Smooth muscle cell of the pulmonary artery (primary cell): ENCODE measurements at places on chromosomes 1 and 21. TPM values are rescaled to one million over a fixed set of nuclear protein-coding genes. Genes with fewer than 3 reads are reported as not detected.

OR6K3 gene
- not detected in 2 replicates for total RNA-seq

CRYBG2 gene
- total RNA-seq: not detected in 2 replicates

DMBX1 gene
- total RNA-seq: not detected in 2 replicates

EDN2 gene
- not detected in 2 replicates for total RNA-seq

LCE3D gene
- not detected in 2 replicates for total RNA-seq

FNDC10 gene
- 3.6 and 8.2 TPM in 2 replicates for total RNA-seq

RCC1 gene
- total RNA-seq: 45.9 and 47.2 TPM in 2 replicates

IFI44 gene
- total RNA-seq: 7.1 and 12.1 TPM in 2 replicates

TNNI3K gene
- total RNA-seq: not detected in 2 replicates

BATF3 gene
- total RNA-seq: 1.8 and 3.4 TPM in 2 replicates

SLC1A7 gene
- 0.52 and 1.1 TPM in 2 replicates for total RNA-seq

KLF17 gene
- total RNA-seq: 0.13 TPM in 2 replicates

MMEL1 gene
- 0.39 TPM in 1 of 2 replicates, not detected in the other for total RNA-seq

CD5L gene
- not detected in 2 replicates for total RNA-seq

COL16A1 gene
- 90.8 and 97.8 TPM in 2 replicates for total RNA-seq

MROH9 gene
- 0.07 and 0.39 TPM in 2 replicates for total RNA-seq

CFAP74 gene
- not detected in 2 replicates for total RNA-seq

KIF14 gene
- total RNA-seq: 1.3 and 3.5 TPM in 2 replicates

FHL3 gene
- 24.6 and 26.9 TPM in 2 replicates for total RNA-seq

HCRTR1 gene
- not detected in 2 replicates for total RNA-seq

MYOG gene
- total RNA-seq: not detected in 2 replicates

PTCH2 gene
- total RNA-seq: 0.26 and 0.33 TPM in 2 replicates

ACOT11 gene
- 3.6 and 3.8 TPM in 2 replicates for total RNA-seq

SLC45A1 gene
- 4.2 and 5.6 TPM in 2 replicates for total RNA-seq

DENND4B gene
- total RNA-seq: 18.7 and 28.8 TPM in 2 replicates

NUCKS1 gene
- 92.4 and 143 TPM in 2 replicates for total RNA-seq

CD1E gene
- not detected in 2 replicates for total RNA-seq

BRDT gene
- not detected in 2 replicates for total RNA-seq

SLC44A5 gene
- 0.85 and 2.2 TPM in 2 replicates for total RNA-seq

RHD gene
- not detected in 2 replicates for total RNA-seq

ANKRD65 gene
- total RNA-seq: 0.17 and 0.39 TPM in 2 replicates

NUF2 gene
- total RNA-seq: 2.4 and 7.0 TPM in 2 replicates

WDR64 gene
- not detected in 2 replicates for total RNA-seq

CCDC17 gene
- total RNA-seq: 1.0 and 1.2 TPM in 2 replicates

NCF2 gene
- 0.39 and 0.89 TPM in 2 replicates for total RNA-seq

FNDC5 gene
- 1.2 and 1.4 TPM in 2 replicates for total RNA-seq

PRELP gene
- 2.5 and 10.8 TPM in 2 replicates for total RNA-seq

IPO13 gene
- 24.6 and 30.7 TPM in 2 replicates for total RNA-seq

CD48 gene
- total RNA-seq: not detected in 2 replicates
